ENCODE measurements at places on chromosomes 11 and 22.

DNA sequence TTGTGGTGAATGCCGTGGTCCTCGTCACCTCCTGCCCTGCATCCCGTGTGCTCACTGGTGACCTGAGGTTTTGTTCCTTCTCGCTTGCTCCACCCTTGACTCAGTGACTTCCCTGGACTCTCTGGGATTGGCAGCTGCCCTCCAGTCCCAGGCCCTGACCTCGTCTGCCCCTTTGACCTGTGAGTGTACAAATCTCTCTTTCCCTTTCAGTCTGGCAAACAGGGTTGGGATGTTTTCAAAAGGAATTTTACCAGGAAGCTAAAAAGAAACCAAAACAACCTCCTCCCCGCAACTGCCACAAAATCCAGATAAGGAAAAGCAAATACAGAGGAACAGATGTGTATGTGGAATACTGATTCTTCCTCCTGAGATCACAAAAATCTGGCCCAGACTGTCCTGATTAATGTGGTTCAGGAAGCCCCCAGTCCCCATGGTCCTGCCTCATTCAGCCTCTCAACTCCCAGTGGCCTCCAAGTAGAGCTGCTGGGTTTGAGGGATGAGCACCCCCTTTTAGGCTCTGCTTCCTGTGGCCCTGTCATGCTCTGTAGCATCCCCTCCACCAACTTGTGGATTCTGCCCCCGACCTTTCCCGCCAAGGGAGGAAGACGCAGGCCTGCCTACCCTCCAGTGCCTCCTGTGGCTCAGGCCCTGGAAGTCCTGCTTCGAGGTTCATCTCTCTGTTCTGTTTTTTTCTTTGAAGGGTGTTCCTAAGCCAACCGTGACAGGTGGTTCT, 15.2 kb downstream of the ROBO4 start:
- no peak for DNase-seq

DNA sequence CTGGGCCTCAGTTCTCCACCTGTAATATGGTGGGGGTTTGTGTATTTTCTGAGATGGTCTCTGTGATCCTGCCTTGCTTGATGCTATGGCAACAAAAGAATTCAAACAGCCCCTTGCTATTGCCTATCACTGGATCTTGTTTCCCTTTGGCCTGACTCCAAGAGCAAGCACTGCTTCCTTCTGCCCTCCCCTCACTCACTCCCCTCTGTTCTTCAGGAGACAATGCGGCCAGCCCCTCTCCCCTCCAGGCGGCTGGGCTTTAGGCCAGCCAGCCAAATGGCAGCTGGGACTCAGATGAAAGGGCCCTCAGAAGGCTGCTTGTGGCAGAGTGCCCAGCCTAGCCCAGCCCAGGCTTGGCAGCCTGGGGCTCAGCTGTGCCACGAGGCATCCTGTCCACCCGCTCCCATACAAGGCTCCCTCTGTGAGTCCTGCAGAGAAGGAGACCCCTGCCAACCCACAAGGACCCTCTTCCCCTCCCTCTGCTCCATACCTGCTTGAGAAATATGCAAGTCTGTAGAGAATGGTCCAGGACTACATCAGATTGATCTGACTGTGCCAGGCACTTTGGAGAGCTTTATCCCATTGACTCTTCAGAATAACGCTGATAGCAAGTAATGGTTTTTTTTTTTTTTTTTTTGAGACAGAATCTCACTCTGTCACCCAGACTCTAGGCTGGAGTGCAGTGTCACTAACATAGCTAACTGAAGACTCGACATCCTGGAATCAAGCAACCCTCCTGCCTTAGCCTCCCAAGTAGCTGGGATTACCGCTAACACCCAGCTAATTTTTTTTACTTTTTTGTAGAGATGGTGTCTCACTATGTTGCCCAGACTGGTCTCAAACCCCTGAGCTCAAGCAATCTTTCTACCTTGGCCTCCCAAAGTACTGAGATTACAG, 7.6 kb upstream of the KCTD14 start:
- DNase-seq: no peak

- no peak for DNase-seq
These were observed 297.7 kb upstream of the FAT3 start for GRCh38 chr11:91926965-91927364.

DNA sequence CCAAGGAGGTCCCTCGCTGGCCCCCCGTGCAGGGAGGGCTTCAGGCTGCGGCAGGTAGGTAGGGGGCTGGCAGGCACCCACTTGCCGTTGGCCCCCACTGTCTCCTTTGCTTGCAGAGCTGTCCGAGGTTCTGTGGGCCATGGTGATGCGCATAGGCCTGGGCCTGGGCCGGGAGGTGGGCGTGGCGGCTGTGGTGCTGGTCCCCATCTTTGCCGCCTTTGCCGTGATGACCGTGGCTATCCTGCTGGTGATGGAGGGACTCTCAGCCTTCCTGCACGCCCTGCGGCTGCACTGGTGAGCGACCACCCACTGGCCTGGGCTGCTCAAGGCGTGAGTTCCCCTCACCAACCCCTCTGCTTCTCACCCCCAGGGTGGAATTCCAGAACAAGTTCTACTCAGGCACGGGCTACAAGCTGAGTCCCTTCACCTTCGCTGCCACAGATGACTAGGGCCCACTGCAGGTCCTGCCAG, 11.6 kb downstream of the TCIRG1 start:
- DNase-seq: no peak

DNA sequence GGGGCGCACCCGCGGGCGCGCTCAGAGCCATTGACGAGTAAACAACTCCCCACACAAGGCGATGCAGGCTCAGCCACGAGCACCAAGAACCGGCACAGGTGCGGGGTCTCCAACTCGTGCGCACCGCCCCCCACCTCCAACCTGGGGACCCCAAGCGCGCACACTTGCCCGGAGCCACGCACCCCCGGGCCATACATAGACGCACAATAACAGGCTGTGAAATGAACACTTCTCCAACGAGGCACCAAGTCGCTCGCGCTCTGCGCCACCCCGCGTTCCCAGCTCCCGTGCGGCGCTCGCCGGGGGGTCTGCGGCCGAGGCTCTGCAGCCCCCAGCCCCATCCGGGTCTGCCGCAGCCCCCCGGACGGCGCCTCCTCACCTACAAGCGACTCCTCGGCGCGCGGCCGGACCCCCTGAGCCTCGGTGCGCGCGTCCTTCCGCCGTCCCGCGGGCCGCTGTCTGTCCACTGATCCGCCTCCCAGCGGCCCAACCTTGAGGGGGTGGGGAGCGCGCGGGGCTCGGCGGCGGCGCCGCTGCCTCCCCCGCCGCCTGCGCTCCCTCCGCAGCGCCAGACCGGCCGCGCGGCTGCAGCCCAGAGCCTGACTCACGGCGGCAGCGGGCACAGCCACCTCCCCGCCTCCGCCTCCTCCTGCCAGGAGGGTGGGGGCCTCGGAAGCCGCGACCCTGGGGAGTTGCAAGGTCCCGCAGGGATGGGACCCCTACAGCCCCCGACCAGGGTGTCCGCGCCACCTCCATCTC, 1.6 kb downstream of the IFITM10 start:
- no peak for DNase-seq

All from activated CD4-positive, alpha-beta T cell treated with anti-CD3 and anti-CD28 coated beads, Interleukin-10, Interleukin-2, amounts not matched to agents 100 ng/mL and 50 ng/mL, durations not matched to agents 16 hours and 8 hours (primary cell).